NCI-H345 (cell line): ENCODE measurements at places on chromosomes 5 and 9.

DNA sequence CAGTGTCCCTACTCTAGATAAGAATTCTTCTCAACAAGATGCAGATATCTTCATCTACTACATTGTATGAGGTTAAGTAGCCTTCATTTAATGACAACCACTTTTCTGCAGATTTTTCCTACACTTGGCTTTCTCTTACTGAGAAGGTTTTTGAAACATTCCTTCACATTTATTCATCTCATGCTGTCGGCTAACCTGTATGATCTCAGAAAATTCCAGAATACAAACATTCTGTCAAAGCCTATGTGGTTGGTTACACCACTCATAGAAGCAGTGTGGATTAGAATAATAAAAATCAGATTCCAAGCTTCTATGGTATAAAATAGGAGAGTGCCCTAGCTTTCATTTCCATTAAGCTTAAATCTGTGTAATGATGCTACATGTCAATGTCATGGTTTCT, 39.4 kb upstream of the ERCC6L2 start:
- DNase-seq, result no peak

- no peak for DNase-seq
These were observed 21.6 kb upstream of the MELK start for GRCh38 chr9:36551129-36551528.

DNA sequence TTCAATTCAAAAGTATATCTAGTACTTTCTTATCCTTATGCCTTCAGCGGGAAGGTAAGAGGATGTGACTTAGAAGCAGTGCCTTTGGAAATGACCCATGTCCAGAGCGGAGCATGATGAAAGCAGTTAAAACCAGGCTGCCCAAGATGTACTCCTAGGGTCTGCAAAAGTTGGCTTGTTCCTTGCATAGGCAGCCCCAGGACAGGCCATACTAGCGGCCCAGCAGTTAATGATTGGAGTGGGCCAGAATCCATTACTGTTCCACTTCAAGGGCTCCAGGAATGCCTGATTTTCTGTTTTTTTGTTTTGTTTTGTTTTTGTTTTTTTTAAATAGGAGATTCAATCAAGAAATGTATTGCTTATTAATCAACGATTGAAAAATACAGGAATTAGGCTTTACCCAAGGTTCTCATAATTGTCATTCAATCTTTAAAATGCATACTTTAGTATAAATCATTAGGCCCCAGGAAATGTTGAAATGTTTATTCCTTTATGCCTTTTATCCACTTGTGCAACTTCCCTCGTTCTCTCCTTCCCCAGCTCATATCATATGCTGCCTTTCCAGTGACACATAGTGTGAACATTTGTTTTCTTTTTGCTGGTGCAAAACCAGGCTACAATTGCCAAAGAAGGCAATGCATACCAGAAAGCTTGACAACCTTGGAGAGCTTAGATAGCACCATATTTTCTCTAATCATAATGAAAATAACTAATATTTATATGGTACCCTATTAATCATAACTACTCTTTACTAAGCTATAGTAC, 190.8 kb downstream of the ARHGEF28 start:
- DNase-seq, result no peak

- DNase-seq, result no peak
These were observed 193.1 kb downstream of the GLIS3 start for GRCh38 chr9:4106760-4107143.

- no peak for DNase-seq
These were observed 30.2 kb downstream of the SREK1 start for GRCh38 chr5:66174338-66174737.

- DNase-seq, result no peak
These were observed 142.0 kb downstream of the ZCCHC7 start for GRCh38 chr9:37262410-37262809.

DNA sequence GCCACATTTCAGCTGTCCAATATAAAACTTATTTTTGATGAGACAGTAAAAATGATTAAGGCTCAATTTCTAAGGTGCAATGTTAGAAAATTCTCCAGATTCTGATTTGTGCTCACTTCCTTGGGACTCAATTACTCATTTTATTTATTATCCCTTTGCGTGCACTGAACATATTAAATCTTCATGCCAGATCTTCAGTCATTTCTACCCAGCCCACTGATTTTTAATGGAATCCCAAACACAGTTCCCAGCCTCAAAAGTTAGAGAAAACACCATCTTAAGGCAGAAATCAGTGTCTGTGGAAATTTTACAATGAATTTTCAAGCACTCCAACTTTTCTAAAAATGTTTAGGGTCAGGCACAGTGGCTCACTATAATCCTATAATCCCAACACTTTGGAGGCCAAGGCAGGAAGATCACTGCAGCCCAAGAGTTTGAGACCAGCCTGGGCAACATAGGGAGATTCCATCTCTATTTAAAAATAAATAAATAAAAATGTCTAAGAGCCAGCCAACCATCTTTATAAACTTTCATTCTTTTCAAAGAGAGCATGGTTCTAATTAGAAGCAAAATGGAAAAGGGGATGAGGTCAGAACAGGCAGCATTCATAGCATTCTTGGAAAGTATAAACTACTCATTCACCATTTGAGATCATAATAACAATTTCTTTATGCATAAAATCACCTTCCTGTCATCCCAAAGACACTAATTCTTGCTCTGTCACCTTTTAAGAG, 53.7 kb downstream of the TLE1 start:
- DNase-seq, result no peak

DNA sequence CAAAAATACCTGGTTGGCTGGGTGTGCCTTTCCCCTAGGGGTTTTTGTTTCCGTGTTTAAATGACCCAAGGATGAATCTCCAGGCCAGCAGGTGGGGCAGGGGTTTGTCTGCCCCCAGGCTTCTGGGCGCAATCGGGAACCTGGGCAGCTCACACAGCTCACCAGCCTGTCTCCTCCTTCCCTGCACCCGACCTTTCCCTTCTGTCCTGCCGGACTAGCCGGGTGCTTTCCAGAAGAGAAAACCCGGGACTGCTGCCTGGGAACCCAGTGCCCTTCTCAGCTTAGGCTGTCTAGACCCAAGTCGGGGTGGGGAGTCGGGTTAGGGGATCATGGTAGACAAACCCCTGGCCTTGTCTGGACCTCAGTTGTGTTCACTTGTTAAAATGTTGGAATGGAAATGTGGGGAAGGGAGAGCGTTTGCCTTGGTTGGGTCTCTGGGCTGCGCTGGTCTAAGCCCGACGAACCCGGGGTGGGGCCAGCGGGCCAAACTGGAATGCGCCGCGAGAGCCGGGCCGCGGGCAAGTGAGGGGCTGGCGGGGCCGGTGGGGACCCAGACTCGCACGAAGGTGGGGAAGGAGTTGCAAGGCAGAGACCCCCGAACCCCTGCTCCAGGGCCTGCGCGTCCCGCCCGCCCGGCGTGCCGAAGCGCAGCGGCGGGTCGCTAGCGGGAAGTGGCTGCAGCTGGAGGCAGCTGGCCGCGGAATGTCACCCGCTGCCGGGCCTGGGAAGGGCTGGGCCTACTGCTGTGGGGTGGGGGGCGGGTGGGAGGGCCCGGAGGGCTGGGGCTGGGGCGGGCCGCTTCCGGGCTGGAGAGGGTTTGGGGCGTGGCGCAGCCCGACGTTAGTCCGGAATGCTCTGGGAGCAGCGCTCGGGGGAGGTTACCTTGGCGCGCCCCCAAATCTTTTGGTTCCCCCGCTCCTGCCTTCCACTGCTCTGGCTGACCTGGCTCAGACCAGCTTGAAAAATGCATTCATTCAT, 84.6 kb downstream of the DAB2IP start:
- DNase-seq, result no peak

GRCh38 chr9:124488641-124489210, 18.5 kb downstream of the NR5A1 start:
- DNase-seq, result no peak

GRCh38 chr9:118038713-118039112, 334.5 kb downstream of the TLR4 start:
- DNase-seq, result peak; percentile 1

GRCh38 chr9:81035171-81035570, 654.2 kb downstream of the TLE1 start:
- no peak for DNase-seq

- DNase-seq, result peak; percentile 57
These were observed 12.7 kb upstream of the TDRD7 start for GRCh38 chr9:97398999-97399758.
